Liver (tissue), 10 donors: ENCODE measurements at places on chromosomes 13 and 19.

GRCh38 chr19:13849991-13850909 lies 26.7 kb upstream of the NANOS3 start:
- peak; percentile 61 for DNase-seq

DNA sequence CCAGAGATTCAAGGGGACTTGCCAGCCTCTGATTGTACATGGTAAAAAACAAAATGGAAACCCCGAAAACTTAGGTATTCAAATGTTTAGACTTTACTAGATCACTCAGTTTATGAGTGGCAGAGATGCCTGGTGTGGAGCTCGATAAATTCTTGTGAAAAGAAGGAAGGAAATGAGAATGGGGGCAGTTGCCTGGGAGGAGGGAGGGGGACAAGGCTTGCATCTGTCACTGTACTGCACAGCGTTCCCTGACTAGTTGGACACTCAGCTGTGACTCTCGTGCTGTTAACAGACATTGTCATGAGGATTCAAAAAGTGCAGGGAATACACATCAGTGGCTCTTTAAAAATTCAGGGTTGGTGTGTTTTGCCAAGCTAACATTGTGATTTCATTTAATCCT lies 232.9 kb downstream of the ZIC5 start:
- no peak for DNase-seq

GRCh38 chr19:392375-392970 lies 16.5 kb downstream of the C2CD4C start:
- no peak for DNase-seq

GRCh38 chr19:7850945-7851622 lies 21.1 kb downstream of the EVI5L start:
- no peak for DNase-seq

GRCh38 chr19:34397853-34398252 lies 6.3 kb upstream of the PDCD2L start:
- DNase-seq: no peak

GRCh38 chr19:50325310-50326100 lies 3.7 kb downstream of the KCNC3 start:
- DNase-seq: peak; percentile 80

- no peak for DNase-seq
Measured at GRCh38 chr19:11450570-11451326, 15.3 kb downstream of the PRKCSH start.

- no peak for DNase-seq
Measured at GRCh38 chr13:98187155-98187964, 10.3 kb upstream of the RNF113B start.

- no peak for DNase-seq
Measured at GRCh38 chr13:97298816-97299215, 76.7 kb downstream of the MBNL2 start.

DNA sequence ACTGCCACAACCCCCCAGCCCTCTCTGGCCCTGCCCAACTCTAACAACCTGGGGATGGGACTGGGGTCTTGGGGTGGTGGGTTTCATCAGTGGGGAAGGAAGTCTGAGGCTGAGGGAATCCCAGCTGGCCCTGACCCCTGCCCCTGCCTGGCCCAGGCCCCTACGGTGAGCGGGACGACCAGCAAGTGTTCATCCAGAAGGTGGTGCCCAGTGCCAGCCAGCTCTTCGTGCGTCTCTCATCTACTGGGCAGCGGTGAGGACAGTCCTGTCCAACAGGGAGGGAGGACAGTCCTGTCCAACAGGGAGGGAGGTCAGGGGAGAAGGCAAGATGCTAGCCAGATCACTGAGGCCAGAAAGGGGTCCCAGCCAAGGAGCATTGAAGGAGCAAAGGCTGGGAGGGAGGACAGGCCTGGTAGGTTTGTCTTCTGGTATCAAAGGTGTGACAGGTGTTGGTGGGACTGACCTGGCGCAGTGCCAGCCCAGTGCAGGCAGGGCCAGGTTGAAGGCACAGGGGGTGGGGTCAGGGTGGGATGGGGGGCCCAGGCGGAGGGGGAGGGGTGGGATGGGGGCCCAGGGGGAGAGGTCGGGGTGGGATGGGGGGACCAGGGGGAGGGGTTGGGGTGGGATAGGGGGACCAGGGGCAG lies 12.1 kb upstream of the LTBP4 start:
- DNase-seq: no peak

GRCh38 chr13:50390503-50391248 lies 375.4 kb downstream of the KCNRG start:
- no peak for DNase-seq

DNA sequence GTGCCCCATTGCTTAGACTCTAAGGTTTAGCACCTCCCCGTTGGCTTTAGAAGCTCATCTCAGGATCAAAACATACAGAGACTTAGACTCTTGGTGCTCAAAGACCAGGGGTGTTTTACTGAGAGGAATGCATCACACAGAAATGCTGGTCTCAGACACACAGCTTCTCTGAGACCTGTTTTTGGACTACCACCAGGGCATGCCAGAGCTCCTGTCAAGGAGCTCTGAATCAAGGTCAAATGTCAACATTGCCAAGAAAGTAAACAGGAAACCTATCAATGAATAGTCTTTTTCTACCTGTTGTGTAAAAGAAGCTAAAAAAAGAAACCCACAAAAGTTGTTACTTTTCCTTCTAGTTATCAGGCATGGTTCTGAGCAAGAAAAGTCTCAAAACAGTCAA lies 149.2 kb downstream of the COL4A1 start:
- DNase-seq: no peak

GRCh38 chr13:47004540-47004939 lies 107.7 kb upstream of the HTR2A start:
- no peak for DNase-seq

- no peak for DNase-seq
Measured at GRCh38 chr19:45874620-45874966, 10.5 kb downstream of the FOXA3 start.

DNA sequence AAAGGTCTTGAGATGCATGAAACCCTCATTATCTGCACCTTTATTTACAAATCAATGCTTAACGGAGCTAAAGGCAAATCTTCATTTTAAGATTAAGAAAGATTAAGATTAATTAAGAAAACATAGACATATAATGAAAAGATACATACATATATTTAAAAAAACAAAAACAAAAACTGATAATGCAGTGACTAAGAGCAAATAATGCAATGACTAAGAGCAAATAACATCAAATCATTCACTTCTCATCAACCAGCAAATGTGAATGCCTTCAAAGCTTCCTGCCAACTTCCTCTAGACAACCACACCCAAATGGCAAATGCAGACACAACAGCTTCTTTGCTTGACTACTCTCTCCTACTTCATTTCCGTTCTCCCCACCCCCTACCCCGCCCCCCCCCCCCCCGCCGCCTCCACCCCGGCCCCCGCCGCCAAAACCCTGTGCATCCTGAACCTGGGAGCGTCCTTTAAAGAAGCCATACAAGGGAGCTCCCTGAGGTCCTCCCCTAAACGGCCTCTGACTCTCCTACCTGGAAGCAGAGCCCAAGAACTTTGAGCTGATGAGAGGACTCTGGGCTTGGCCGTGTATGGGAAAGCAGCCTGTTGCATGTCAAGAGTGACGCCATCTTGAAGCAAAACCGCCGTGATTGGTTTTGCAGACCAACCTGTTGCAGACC lies 24.5 kb downstream of the TEX101 start:
- no peak for DNase-seq

DNA sequence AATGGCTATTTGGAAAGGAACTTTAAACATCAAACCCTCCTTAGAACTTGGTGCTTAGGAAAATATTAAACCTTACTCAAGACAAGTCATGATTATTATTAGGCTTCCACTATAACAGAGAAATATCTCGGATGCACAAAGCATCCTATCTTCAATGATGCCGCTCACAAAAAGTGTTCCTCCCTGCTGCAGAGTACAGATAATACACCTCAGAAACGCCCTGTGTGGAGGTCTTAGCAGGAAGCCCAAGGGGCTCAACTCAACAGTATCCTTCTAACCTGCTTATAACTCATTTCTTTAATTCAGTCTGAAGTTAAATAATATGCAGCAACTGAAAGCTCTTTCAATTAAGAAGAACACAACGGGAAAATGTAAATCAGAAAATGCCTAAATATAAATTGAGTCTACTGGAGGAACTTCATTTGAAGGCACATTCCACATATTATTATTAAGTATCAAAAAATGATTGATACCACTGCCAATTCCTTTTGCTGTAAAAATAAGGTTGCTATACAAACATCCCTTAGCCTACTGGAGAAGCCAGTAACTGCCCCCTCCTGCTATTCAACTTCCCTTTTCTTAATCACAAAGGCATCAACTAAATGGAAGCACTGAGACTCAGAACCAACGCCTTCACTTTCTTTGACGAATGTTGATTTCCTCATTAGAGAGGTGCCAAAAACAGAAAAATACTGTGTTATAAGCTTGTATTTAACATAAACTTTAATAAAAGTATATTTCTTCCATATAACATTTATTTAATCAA lies 12.0 kb downstream of the ELF1 start:
- no peak for DNase-seq

GRCh38 chr13:39963612-39964011 lies 308.1 kb downstream of the COG6 start:
- DNase-seq: no peak

DNA sequence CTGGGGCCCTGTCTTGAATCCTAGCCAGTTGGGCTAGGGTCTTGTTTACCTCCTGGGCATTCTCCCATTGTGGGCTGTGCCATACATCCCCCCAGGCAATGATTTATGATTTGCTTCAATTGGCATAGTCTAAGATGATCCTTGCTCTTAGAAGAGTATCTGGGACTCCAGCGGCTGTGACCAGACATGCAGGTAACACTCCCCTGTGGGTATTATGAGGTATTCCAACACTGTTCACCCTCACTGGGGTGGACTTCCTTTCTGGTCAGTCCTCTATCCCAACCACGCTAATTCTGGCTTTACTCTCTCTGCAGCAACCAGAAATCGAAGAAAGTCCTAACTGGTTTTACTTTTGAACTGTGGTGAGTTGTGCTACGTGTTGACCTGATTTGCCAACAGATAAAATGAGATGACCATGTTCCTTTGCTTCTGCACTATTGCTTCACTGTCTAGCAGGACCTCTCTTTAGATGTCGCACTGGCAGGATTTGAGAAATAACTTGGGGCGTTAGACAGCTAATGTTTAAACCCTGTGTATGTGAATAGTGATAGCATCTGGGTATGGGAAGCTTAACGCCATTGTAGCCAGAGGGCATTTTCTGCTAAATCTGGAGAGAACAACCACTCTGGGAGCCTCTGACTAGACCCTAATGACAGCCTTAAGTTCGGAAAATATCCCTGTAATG lies 6.7 kb upstream of the LRCH1 start:
- no peak for DNase-seq

DNA sequence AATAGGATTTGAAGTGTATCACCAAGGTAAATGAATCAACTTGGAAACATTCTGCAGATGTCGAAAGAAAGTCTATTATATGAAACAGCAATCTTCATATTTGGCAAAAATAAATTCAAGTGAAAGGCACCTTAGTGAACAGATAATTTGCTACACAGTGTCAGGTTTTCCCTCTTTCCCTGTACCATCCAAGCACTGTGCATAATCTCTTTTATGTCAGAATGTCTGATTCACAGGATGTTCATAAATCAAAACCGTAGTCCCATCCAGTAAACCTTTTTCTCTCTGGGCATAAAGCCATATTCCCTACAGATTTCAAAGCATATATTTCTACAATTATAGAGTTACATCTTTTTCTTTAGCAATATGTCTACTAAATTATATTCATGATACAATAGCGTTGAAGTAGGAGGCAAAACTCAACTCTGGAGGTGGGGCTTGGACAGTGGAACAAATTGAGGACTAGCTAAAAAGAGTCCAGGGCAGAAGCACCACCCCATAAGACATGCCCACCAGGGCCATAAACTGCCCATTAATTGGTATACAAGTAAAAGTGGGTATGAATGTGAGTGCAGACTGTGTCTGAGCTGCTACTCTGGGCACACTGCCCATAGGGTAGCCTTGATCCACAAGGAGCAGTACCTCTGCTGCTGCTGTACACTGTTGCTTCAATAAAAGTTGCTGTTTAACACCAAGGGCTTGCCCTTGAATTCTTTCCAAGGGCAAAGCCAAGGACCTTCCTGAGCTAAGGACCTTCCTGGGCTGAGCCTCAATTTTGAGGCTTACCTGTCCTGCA lies 72.1 kb upstream of the MYCBP2 start:
- DNase-seq: no peak

DNA sequence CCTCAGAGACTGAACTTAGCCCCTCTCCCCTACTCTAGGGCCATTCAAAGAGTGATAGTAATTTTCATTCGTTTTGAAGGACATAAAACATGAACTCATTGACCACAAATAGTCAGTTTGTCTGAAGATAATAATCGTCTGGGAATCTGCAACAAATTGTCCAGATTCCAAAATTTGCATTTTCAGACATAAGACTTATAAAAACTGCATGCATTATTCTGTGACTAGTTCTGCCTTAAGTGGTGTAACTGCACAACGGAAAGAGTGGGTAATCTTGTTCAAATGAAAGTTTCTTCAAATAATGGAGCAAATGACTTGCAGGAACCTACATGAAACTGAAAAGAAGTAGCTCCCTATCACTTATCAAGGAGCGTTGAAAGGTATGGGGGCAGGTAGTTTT lies 8.4 kb downstream of the CSNK1A1L start:
- no peak for DNase-seq

DNA sequence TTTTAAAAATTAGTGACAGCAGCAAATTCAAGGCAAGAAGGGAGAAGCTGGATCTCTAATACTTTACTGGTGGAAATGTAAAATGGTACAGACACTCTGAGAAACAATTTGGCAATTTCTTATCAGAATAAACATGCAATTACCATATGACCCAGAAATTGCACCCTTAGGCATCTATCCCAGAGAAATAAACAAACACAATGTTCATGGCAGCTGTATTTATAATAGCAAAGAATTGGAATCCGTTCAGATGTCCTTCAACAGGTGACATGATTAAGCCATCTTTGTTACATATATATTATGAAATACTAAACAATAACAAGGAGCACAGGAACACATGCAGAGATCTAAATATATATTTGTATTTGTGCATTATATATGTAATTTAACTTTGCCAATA lies 756.5 kb downstream of the SLITRK1 start:
- no peak for DNase-seq

GRCh38 chr19:4568886-4569285 lies 9.4 kb upstream of the SEMA6B start:
- no peak for DNase-seq

DNA sequence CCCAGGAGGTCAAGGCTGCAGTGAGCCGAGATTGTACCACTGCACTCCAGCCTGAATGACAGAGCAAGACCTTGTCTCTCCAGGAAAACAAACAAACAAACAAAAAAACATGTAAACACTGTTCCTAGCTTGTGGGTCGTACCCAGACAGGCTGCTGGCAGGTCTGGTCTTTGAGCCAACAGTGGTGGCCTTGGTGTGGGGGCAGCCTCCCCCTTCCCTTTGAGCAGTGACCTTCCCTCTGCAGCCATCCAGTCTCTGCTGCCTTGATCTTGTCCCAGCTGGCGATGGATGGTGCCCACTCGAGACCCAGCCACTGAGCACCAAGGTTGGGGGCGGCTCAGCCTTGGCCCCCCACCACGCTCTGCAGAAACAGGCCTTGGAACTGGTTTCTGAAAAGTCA lies 143.3 kb downstream of the KDM4B start:
- no peak for DNase-seq

GRCh38 chr19:16185768-16186123 lies 536 bp downstream of the FAM32A start:
- DNase-seq: peak; percentile 52

GRCh38 chr13:33692531-33692930 lies 125.4 kb upstream of the RFC3 start:
- no peak for DNase-seq
